Stomach (tissue), 19 donors: ENCODE measurements at places on chromosomes 2 and 18. TPM values are rescaled to one million over a fixed set of nuclear protein-coding genes. Genes with fewer than 3 reads are reported as not detected.

DNA sequence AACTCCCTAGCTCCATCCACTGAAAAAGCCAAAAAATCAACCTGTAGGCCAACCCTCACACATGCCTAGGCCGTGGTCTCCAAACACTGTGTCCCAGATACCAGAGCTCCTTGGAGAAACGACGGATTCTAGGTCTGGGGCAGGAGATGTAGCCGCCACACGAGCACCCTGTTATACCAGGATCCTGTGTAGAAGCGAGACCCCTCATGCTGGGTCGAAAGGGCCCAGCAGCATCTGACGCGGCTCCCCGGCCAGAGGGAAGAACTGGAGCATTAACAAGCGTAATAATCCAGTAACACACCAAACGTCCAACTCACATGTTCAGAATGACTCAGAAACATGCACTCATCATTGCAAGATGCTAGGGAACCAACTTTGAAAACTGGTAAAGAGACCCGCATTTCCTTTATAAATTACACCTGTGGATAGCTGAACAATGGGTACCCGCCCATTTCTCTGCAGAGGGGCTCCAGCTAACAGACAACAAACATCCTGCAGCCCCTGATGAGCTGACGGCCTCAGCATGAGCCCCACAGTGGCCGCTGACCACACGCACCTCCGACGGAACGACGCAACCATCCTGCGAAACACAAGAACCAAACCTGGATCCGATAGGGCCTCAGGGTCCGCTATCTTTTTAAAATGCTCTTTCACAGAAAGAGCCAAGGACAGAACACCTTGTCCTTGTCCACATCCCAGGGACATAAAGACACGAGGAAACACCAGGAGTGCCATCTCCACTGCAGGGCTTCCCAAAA lies 14.2 kb downstream of the SLC66A2 start:
- H3K36me3 ChIP-seq: peaks cover 84% of the 10 kb centered on the region
- peaks cover 31% of the 10 kb centered on the region for H3K4me1 ChIP-seq
- no peak overlapping the region for H3K4me3 ChIP-seq
- no peak overlapping the region for H3K27ac ChIP-seq
- no peaks in the 10 kb centered on the region for H3K27me3 ChIP-seq

DNA sequence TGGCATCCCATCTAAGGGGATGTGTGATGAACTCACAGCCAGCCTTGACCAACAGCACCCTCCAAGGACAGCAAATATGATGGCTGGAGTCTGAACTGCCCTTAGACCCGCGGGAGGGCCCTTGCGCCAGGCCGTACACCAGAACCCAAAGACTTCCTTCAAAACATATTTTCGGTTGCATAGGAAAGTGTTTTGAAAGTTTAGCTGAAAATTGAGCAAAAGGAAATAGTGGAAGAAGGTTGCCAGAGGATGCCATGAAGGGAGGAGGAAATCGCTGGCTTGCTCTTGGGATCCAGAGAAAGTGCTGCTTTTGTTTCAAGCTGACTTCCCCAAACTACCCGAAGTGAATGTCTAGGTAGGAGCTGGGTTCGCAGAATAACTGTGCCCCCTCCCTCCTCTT lies 61.3 kb downstream of the IL1R2 start:
- H3K4me3 ChIP-seq: no peak overlapping the region
- H3K27me3 ChIP-seq: no peaks in the 10 kb centered on the region
- H3K27ac ChIP-seq: no peak overlapping the region
- H3K36me3 ChIP-seq: no peaks in the 10 kb centered on the region
- DNase-seq: no peak

GRCh38 chr18:79575891-79576685 lies 103.5 kb upstream of the CTDP1 start:
- no peaks in the 10 kb centered on the region for H3K27me3 ChIP-seq
- peak; percentile 78 for DNase-seq
- no peaks in the 10 kb centered on the region for H3K36me3 ChIP-seq
- peaks cover 35% of the 10 kb centered on the region for H3K4me1 ChIP-seq
- H3K4me3 ChIP-seq: no peak overlapping the region

GRCh38 chr2:238389988-238390589 lies 36.6 kb upstream of the ASB1 start:
- H3K36me3 ChIP-seq: no peaks in the 10 kb centered on the region
- DNase-seq: peak; percentile 76
- no peaks in the 10 kb centered on the region for H3K4me1 ChIP-seq
- no peaks in the 10 kb centered on the region for H3K27me3 ChIP-seq

- peak; percentile 89 for DNase-seq
- peak within 1 kb of the TSS; percentile 97 for H3K27ac ChIP-seq
- peaks cover 22% of the 10 kb centered on the region for H3K27me3 ChIP-seq
- peaks cover 22% of the 10 kb centered on the region for H3K36me3 ChIP-seq
Observed at GRCh38 chr2:96869822-96870625, at the start of gene SEMA4C. Gene SEMA4C (minus strand): TSS chr2:96870080. CDS start chr2:96867886, 2,194 bp downstream.

DNA sequence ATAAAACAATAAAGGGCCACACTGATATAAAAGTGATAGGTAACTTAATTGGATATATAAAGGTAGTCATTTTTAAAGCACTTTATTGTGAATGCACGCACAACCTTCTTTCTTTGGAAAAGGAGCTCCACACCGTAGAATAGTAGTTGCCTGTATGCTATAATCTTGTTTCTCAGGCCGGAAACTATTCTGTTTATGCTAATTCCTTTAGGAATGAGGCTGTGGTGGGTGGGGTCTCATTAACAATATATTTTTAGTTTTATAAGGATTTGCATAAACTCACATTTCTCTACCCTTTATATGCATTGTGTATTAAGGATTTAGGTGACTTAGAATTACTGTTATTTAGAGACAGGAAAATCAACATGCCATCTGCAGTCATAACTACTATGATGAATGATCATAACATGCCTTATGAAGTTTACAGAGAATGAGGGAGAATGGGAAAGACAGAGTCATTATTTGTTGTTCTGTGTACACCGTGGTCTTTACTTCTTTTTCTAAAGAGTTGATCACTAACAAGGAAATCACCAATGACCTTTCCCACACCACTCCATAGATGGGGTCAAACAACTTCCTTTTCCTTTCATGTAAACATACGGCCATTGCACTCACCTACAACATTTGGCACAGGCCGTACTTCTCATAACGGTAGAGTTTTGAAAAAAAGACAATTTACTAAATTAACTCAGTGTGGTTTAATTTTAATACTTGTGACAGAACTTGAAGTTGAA lies 84.5 kb downstream of the PIEZO2 start:
- DNase-seq: no peak

- DNase-seq: no peak
- no peaks in the 10 kb centered on the region for H3K27me3 ChIP-seq
- peaks cover 8% of the 10 kb centered on the region for H3K4me1 ChIP-seq
- H3K27ac ChIP-seq: no peak overlapping the region
- H3K4me3 ChIP-seq: no peak overlapping the region
Observed at GRCh38 chr2:120545521-120546047, 190.1 kb upstream of the GLI2 start.

DNA sequence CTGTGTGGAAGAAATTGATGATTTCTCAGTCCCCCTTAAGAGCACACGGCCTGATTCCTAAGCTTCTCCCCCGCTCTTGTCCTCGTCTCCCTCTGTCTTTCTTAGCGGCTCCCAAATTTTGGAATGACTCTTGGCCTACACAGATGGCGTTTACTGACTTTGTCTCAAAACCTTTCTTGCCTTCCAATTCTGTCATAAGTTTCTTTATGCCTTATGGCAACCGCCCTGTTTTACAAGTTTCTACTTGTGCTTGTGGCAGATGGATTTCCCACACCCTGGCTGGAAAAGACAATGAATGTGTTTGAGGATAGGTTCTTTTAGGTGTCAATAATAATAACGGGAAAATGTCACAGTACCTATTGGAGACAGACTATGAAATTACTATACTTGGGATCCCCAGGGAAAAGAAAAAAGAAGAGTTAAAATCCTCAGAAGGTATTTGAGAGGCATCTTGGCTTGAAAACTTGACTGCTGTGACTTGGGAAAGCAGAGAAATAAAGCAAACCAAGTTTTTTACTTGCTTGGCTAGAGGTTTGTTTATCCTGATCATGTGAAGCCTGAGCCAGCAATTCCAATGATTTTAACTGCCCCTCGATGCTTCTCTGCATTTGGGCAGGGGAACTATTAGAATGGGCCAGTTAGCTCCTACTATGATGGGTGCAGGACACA lies 276.4 kb downstream of the HRH4 start:
- no peak overlapping the region for H3K4me3 ChIP-seq
- H3K4me1 ChIP-seq: no peaks in the 10 kb centered on the region
- H3K36me3 ChIP-seq: no peaks in the 10 kb centered on the region

DNA sequence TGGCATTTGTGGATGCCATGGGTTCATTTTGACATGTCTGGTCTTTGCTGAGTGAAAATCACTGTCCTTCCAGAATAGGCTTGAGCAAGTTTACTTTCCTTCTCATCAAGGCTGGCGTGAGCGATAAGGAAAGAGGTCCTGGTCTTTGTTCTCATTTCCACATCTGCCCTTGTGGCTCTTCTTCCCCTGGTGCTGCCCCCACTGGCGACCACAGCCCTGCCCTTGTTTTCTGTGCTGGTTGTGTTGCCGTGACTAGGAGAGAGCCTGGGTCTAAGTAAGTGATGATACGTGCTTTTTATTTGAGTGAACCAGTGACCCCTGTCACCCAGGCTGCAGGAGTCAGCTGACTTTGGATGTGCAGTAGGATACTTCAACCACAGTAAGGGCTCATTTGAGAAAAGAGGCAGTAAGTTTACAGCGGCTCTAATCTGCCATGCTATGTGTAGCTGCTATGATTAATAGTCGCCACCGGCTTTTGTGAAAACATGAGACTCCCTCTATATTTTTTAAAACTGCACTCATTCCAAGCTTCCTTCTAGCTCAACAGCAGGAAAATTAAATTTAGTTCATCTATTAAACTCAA lies 441.7 kb downstream of the RNF144A start:
- H3K4me1 ChIP-seq: peaks cover 5% of the 10 kb centered on the region
- no peak overlapping the region for H3K4me3 ChIP-seq
- no peaks in the 10 kb centered on the region for H3K36me3 ChIP-seq
- H3K27ac ChIP-seq: no peak overlapping the region
- H3K27me3 ChIP-seq: no peaks in the 10 kb centered on the region
- DNase-seq: peak; percentile 9

GRCh38 chr2:174931724-174932123 lies 73.5 kb downstream of the CHN1 start:
- no peaks in the 10 kb centered on the region for H3K4me1 ChIP-seq
- H3K36me3 ChIP-seq: no peaks in the 10 kb centered on the region
- H3K27me3 ChIP-seq: no peaks in the 10 kb centered on the region
- DNase-seq: no peak

DNA sequence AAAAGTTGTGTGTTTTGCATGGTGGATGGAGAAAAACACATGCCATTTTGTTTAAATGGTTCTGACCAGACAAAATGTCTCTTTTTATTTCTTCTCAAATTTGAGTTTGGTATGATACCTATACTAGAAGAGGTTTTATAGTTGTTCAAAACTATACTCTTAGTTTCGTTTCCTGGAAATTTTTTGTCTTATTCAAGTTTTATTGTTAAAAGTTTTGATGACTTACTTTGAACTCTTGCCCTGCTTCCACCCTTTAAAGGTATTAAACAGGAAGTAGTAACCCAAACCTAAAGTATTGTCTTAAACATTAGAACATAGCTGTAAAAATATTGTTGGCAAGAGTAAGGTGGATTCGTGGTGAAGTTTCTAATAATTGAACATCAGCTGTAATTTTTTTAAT lies 98.2 kb downstream of the BABAM2 start:
- H3K27ac ChIP-seq: no peak overlapping the region
- H3K4me3 ChIP-seq: no peak overlapping the region
- no peaks in the 10 kb centered on the region for H3K4me1 ChIP-seq
- DNase-seq: no peak
- H3K27me3 ChIP-seq: no peaks in the 10 kb centered on the region

DNA sequence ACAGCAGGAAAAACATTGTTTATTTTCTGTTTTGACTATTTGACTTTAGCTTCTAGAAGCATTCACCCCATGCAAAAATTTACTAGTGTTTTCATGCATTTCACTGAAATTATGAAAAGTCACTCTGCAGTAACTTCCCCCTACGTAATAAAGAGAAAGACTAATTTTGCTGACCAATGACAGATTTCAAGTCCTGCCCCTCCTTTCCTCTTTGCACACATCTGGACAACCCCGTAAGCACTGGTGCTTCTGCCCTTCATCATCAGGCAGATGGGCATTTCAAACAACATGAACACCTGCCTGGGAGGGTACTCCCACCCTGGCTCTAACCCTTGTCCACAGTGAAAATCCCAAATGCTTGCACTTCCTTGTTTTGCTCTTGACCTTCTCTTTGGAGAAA lies 815.0 kb upstream of the ID2 start:
- DNase-seq: no peak
- no peaks in the 10 kb centered on the region for H3K27me3 ChIP-seq
- no peak overlapping the region for H3K4me3 ChIP-seq
- no peaks in the 10 kb centered on the region for H3K4me1 ChIP-seq
- no peaks in the 10 kb centered on the region for H3K36me3 ChIP-seq

DNA sequence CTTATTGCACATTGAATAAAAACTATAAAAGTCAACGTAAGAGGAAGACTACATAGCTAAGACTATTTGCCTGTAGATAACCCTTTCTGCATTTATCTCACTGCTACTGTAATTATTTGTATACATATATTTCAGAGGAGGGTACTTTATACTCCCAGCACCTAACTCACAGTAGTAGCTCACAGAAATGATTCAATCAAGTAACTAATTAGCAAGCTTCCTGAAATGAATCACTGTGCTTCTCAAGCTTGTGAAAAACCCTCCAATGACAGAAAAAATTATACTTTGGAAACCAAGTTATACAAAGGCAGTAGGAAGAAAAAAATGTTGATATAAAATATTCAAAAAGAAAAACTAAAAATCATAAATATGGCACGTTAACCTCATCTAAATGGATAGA lies 124.9 kb downstream of the NBAS start:
- DNase-seq: no peak
- no peaks in the 10 kb centered on the region for H3K27me3 ChIP-seq
- no peaks in the 10 kb centered on the region for H3K4me1 ChIP-seq
- H3K4me3 ChIP-seq: no peak overlapping the region

GRCh38 chr2:11581124-11581796 lies 47.4 kb downstream of the GREB1 start:
- H3K27ac ChIP-seq: peak overlapping the region; percentile 70
- no peaks in the 10 kb centered on the region for H3K36me3 ChIP-seq
- H3K4me1 ChIP-seq: peaks cover 21% of the 10 kb centered on the region
- no peak overlapping the region for H3K4me3 ChIP-seq

The CCDC74A gene
- 3.7 TPM for total RNA-seq

The DHRS9 gene
- 1.3 TPM for total RNA-seq

The MDH1B gene
- total RNA-seq: 0.87 TPM

The CCDC102B gene
- 39.0 TPM for total RNA-seq

The SERPINB12 gene
- total RNA-seq: not detected

The SERPINB2 gene
- 1.8 TPM for total RNA-seq

The CD28 gene
- total RNA-seq: 4.4 TPM

The CCDC85A gene
- 3.7 TPM for total RNA-seq

The LYPD6 gene
- total RNA-seq: not detected
